Glomerular endothelial cell (primary cell): ENCODE measurements at places on chromosomes 1 and 21.

GRCh38 chr1:185593271-185593670, 140.9 kb upstream of the HMCN1 start:
- no peak for DNase-seq

GRCh38 chr1:46539972-46540371, 11.5 kb downstream of the KNCN start:
- DNase-seq: no peak

DNA sequence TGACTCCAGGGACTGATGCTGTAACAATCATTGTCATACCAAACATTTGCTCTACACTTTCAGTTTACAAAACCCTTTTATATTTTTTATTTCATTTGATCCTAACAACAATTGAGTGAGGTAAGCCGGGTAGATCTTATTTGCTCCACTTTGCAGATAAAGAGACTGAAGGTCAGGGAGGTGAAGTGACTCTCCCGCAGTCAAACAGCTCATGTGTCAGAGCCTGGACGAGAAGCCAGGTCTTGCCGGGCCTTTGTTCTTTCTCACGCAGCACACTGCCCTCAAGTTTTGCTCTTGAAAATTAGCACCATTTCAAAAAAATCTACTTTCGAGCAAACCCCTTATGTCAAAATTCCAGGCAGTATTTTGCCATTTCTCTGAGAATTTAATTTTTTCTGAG, 65.2 kb downstream of the CD247 start:
- no peak for DNase-seq

- no peak for DNase-seq
These were observed 14.3 kb downstream of the TFF3 start for GRCh38 chr21:42300956-42301355.

DNA sequence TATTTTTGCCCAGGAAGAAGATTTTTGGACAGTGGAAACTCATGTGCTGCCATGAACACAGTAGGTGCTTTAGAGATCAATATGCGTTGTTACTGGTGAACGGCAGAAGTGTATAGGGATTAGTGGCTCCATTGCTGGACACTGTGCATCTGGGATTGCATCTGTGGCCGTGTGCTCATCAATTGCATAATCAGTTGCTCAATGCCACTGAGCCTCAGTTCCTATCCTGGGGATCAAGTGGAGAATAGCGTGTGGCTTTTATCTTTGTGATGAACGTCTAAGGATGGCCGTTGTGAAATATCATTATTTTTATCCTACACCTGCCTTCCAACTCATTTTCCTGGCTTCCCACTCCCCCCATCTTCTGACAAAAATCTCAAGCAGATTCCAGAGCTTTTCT, 5.4 kb downstream of the TNN start:
- no peak for DNase-seq

DNA sequence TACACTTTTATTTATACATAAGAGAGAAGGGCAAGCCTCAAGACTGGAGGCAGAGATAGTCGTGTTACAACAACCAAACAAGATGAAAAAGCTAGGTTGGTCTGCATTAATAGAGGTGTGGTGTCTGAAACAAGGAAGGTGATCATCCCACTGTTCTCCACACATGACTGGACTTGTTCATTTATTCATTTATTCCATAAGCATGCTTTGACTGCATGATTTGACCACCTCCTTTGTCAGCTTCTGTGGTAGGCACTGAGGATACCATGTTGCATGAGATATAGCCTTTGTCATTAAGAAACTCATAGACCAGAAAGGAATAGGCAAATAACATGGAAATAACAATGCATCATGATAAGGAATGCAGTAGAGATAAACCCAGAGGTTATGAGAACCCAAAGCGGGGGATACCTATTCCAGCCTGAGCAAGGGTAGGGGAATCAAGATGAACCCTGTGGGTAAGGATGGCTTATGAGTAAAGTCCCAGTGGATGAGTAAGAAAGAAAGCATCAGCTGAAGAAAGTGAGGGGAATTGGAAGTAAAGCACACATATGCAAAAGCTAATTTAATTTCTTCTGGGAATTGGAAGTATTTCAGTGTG, 173.7 kb upstream of the FGGY start:
- DNase-seq: no peak

DNA sequence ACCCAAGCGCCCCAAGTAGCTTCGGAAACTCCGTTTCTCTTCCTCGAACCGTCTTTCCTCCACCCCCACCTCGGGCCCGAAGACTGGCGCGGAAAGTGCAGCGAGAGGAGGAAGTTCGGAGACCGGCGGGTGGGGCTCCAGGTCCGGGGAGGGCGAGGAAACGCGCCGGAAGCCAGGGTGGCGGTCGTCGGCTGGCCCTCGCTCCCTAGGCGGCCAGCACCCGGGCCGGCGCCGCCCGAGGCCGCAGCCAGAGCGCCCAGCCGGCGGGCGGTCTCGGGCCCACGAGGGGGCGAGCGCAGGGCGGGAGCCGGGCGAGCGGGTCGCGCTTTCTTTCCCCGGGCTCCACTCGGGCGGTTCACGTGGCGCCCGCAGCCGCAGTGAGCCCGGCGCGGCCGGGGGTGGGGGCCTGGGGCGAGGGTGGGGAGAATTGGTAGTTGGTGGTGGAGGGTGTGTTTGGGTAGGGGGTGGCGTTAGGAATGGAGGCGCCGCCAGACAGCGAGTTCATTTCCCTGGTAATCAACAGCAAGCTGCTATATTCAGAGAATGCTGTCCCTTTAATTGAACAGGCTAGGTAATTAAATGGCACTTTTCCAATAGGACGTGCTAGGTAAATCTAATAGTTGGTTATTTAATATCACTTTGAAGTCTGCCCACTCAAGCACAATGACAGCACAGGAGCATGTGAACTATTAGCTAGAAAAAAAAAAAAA, 6.7 kb downstream of the LMO4 start:
- no peak for DNase-seq

DNA sequence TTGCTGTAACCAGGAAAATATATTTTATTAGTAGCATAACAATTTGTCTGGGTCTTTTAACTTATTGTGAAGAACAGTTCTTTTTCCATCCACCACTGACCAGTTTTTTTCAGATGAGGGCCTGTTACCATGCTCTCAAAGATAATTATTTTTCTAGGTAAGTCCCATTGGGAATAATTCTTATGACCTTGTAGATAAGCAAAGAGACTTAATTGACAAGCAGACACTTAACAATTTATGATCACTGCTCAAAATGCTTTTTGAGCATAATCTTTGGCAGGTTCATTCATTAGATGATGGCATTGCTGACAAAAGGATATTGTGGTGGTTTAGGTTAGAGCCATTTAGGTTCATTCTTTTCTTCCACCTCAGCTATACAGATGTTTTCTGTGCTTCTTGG, 6.6 kb downstream of the SNX27 start:
- no peak for DNase-seq

DNA sequence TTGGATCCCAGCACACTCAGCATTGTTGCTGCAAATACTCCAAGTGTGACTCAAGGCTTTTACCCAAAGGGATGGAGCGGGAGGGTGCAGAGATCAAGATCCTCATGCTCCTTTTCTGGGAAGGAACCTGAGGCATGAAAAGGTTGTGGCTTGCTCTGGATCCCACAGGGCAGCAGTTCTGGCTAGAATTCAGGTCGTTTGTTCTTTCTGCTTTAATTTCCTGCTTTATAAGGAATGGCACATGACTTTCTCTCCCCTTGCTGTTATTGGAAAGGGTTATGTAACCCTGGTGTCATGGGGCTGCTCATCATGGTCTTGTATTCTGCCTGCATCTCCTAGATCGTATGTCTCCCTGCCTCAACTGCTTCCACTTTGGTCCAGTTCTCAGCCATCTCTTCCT, 101.6 kb downstream of the NOS1AP start:
- no peak for DNase-seq

DNA sequence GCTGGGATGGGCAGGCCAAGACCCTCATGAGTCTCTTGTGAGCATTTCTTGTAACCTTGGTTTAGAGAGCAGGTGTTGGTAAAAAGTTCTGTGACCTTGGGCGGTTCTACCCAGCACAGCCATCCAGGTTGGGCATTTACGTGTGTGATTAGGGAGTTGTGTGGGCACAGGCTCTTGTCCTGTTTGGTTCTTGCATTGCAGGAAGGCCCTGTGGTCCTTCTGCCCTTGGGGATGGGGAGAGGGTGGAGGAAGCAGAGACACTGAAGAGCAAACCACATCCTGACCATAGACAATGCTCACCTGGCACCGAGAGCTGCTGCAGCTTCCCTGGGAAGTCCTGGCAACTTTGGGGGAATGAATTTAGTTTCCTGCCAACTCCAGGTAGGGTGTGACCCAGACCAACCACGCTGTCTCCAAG, 25.6 kb downstream of the RNF187 start:
- no peak for DNase-seq

DNA sequence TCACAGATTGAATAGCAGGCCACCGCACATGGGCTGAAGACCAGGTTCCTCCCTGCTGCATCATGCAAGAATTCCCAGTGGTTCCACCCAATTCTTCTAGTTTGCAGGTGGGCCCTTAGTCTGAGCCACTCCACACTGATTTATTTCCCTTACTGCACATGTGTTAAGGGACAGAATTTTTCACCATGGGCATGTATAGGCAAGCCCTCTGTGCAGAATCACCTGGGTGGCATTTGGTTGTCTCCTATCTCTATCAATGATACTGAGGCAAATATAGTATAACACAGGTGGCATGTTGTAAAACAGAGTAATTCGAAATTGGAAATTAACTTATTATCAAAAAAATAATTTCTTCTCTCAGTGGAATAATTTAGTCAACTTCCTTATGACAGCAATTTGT, 1892.4 kb downstream of the NCAM2 start:
- no peak for DNase-seq

GRCh38 chr1:30342535-30343141, 380.7 kb downstream of the MATN1 start:
- no peak for DNase-seq

- no peak for DNase-seq
These were observed 516.3 kb upstream of the BEND5 start for GRCh38 chr1:49293016-49293415.

DNA sequence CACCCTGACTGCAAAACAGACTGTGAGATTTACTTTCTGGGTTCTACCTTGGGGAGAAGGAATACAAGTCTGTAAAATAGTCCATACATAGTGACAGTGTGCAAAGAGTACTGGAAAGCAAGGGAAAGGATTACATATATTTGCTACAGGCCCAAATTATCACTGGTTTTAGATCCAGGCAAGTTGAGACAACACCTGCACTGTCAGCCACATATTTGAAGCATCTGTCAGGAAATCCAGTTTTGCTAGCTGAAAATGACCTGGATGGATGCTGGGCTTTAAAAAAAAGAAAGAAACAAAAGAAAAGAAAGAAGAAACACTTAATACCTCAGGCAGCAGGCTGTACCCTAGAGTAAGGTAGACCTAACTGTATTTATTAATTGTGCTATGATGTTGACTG, 23.9 kb upstream of the SPRR2G start:
- DNase-seq: no peak

- DNase-seq: no peak
These were observed 51.4 kb downstream of the PDE9A start for GRCh38 chr21:42704861-42705260.

DNA sequence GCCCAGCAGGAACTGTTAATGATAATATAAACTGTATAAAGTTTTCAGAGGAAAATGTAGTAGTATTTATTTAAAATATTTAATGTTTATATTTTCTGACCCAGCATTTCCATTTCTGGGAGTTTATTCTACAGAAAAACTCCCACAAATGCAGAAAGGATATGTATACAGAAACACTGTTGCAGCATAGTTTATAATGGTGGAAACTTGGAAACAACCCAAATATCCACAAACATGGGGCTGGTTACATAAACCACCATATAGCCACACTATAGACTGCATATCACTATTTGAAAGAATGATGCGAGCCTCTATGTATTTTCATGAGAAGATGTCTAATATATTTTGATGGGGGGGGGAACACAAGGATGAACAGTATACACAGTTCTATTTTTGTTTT, 31.5 kb upstream of the KCNN3 start:
- DNase-seq: no peak

- DNase-seq: no peak
These were observed 9.4 kb upstream of the PLEKHA6 start for GRCh38 chr1:204368996-204369726.

DNA sequence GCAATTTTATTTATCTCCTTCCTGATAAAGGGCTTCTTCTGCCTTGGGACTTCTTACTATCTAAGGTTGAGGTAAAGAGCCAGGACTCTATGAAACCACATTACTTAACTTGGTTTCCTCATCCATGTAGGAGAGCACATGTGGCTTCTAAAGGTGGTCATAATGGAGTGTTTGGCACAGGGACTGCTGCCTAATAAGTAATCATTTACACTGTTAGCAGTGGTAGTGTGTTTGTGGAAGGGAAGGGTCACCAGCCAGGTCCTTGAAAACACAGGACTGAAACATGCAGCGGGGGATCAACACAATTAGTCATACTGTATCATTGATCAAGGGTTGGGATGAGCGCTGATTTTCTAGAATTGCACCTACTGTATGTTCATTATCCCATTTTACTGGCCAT, 59.6 kb downstream of the UCK2 start:
- DNase-seq: no peak

- no peak for DNase-seq
These were observed 14.0 kb upstream of the S100B start for GRCh38 chr21:46618738-46619379.

- DNase-seq: no peak
These were observed 50.2 kb upstream of the TIAM1 start for GRCh38 chr21:31394309-31394708.

DNA sequence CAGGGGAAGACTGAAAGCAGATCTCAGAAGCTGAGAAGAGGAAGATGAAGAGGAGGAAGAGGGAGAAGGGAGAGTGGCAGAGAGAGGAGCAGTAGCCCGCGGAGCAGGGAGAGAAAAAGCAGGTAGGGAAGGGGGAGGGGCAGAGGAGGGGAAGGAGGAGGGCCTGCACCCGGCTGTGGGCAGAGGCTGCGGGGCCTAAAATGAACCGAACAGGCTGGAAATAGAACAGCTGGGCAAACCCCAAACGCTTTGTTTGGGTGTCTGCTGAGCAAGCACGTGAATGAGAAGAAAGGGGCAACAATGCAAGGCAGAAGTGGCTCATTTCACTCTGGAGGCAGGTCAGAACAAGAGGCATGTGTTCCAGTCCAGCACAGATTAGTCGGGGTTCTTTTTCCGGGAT, 33.5 kb downstream of the KCNC4 start:
- DNase-seq: no peak

DNA sequence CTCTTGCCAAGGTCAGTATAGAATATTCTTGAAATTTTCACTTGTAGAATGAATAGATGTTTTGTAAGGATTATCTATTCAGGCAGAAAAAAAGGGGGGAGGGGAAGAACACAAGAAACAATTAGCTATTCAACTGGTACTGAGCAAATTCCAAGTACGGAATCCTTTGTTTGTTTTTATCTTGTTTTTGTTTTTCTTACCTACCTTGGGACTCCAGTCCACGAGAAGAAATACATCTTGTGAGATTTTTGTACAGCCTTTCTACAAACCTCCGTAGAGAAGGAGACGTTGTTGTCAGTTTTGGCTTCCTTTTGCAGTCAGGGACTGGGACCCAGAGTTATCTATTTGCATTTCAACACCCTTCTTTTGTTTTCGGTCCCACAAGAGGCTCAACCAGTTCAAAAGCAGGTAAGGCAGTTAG, 36.0 kb downstream of the ZNF281 start:
- no peak for DNase-seq
